NCI-H187 treated with DMSO at 0.1 percent for 48 hours (cell line): ENCODE measurements at places on chromosomes 4 and X.
A peak's percentile ranks its signal among the peaks of the same experiment; 100 is the strongest.

DNA sequence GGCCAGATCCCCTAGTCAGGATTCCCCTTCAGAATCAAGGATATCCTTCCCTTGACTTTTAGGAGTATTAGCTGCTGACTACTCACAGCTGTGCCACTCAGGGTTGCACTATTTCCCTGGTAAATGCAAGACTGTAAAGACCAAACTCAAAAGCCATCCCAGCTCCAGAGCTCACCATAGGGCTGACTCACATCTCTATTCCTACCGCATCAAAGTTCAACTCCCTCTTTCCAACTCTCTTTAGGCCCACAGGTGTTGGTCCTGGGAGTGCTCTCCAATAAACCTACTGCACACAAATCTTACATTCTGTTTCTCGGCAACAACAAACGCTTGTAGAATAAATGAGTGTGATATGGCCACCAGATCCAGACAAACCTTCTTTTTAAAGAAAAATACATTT is 109.6 kb downstream of the PPP3CA start:
- no peak for DNase-seq

GRCh38 chr4:184322328-184323025 is 104.8 kb upstream of the ENPP6 start:
- no peak for DNase-seq

DNA sequence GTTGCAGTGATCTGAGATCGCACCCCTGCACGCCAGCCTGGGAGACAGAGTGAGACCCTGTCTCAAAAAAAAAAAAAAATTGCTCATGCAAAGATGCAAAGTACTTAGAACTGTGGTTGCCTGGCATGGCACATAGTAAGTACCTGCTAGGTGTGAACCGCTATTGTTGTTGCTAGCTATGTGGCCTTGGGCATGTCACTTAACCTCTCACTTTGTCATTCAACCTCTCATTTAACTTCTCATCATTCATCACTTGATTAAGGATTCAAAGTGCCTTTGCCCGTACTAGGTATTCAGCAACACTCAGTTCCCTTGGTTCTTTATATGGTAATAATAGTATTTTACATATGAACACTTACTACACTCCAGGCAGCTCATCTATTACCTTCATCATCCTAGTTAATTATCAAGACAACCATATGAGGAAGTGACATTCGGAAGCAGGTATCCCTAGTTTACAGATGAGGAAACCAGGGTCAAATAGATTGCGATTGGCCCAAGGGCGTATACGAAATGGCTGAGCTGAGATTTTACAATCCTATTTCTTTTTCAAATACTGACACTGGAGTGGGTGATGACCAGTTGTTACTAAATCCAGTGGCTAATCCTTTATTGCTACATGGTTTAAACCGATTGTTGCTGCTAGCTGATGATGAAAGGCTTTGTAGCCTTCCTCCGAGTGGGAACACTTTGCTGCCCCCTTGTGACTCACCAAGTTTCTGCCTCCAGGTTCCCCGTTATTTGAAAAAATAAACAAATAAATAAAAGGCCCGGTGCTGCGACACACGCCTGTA is 28.8 kb upstream of the SOWAHD start:
- DNase-seq = no peak

- no peak for DNase-seq
Observed at GRCh38 chr4:169689681-169690080, 68.1 kb downstream of the HPF1 start.

GRCh38 chr4:81826335-81826734 is 354.6 kb upstream of the RASGEF1B start:
- no peak for DNase-seq

DNA sequence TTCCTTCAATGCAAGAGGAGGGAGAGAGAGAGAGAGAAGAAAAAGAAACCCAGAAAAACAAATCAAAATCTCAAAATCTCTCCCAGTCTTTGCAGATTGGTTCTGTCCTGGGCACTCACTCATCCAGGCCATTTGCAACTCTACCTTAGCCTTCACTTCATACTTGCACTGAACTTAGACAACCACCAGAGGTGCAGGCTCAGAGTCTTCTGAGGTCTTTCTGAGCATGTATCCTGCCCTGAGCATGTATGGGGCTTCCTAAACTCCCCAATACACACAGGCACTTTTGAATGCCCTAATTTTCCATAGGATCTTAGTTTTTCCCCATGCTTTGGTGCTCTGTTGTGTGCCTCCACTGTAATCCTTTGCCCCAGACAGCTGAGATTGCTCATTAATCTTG is 2.9 kb downstream of the CFI start:
- DNase-seq = no peak

DNA sequence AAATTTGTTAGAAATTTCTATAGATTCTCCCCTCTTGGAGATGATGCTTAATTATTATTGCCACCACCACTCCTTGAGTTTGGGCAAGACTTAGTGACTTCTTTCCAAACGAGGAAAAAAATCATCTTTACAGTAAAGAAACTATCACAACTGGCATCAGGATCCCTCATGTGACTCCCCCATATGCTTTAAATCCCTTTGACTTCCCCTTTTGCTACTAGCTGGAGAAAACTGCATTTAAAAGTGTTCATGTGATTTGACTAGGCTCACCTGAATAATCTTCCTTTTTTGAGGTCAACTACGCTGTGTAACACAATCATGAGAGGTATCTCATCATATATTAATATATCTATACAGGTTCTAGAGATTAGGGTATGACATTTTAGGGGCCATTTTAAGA is 30.3 kb upstream of the ENOX2 start:
- DNase-seq = no peak

DNA sequence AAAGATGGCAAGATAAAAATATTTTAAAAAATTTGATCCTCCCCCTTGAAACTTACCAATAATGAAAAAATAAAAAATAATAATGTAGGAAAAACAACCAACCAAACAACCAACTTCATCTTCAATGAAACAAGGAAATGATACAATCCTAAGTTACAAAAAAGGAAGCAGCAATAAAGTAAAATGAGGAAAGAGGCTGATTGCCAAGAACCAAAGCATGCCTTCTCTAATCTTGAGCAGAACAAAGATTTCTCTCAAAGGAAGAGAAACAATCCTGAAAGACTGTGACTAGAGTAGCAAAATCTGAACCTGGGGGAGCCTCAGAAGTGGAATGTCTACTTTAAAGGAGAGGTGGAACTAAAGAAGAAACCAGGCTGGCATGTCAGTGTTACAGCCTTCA is 10.9 kb upstream of the WDFY3 start:
- no peak for DNase-seq

DNA sequence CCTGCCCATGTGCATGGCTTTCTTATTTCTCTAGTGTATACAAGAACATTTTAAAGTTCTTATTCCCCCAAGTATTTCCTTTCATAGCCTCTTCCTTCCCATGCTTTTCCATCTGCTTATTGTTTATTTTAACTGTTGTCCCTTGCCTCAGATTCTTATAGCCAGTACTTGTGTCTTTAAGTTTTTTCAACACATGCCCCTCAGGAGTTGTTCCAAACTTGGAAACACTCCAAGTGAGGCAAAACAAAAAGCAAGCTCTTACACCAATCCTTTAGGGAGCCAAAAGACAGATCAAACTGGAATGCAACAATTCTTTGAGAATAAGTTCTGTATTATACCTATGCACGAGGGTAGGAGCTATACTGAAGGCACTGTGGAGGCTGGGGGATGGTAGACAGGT is 222.0 kb upstream of the STK26 start:
- no peak for DNase-seq

GRCh38 chrX:97639526-97639925 is 755.8 kb downstream of the RPA4 start:
- no peak for DNase-seq

DNA sequence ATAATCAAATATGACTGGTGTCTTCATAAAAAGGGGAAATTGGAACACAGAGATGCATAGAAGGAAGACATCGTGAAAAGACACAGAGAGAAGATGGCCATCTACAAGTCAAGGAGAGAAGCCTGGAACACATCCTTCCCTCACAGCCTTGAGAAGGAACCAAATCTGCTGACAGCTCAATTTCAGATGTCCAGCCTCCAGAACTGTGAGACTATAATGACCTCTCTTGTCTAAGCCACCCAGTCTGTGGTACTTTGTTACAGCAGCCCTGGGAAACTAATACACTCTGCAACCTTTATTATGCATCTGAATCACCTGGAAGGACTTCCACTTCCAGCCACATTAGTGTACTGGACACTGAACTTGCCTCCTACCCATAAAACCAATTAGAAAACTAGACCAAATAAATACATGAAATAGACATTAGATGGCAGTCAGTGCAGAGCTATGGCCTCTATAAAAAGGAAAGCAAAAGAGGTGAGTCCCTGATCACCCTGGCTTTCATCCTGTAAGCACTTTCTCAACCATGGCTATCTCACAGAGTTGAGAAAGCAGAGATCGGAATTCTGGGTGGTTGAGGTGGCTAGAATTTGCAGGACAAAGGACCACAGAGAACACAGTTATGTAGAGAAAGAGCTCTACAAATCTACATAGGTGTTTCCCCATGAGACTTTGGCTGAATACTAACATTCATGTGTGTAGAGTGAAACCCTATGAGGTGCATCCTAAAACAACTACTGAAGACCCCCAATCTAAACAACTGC is 25.7 kb downstream of the GAB3 start:
- no peak for DNase-seq

GRCh38 chrX:153400146-153401132 is 711 bp downstream of the PNMA6E start:
- DNase-seq = no peak

- no peak for DNase-seq
Observed at GRCh38 chrX:45667666-45668065, 467.0 kb upstream of the DIPK2B start.

- no peak for DNase-seq
Observed at GRCh38 chr4:660401-660800, 13.7 kb downstream of the ATP5ME start.

DNA sequence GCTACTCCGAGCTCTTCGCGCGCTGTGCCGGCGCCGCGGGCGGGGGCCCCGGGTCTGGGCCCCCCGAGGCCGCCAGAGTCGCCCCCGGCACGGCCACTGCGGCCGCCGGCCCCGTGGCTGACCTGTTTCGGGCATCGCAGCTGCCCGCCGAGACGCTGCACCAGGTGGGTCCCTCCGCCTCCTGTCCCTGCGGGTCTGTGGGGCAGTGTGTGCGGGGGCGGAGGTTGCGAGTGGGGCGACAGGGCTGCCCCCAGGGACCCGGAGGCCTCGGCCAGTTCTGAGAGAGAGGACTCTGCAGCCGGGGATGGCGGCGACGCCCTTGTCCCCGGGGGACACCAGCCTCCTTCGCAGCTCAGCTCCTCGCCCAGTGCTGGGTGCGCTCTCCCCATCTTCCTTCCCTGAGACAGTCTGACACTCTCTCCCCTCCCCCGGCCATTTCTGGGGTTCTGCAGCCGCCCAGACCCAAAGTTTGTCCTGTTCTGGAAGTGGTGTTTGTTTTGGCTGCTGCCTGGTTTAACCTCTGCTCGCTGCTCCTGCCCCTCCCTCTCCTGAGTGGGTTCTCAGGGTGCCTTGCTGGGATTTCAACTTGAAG is 609 bp downstream of the REPS2 start:
- DNase-seq = no peak

DNA sequence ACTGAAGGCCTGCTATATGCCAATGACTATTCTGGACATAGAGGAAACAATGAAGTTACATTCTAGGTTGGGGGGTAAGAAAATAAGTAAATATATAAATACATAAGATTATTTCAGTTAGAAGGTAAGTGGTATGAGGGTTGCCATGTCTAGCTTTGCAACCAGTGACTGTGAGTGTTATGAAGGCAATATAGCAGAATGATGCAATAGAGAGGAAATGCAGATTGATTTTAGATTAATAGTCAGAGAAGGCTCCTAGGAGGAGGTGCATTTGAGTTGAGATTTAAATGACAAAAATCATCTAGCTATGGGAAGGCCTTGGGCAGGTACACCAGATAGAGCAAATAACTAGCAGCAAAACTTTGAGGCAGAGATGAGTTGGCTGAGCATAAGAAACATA is 243.2 kb downstream of the FBXO8 start:
- no peak for DNase-seq

GRCh38 chr4:89868999-89869589 is 25.6 kb upstream of the MMRN1 start:
- DNase-seq = no peak

- no peak for DNase-seq
Observed at GRCh38 chrX:9271789-9272525, 192.9 kb upstream of the TBL1X start.

GRCh38 chr4:155411546-155411945 is 34.8 kb upstream of the MAP9 start:
- no peak for DNase-seq

GRCh38 chrX:103565197-103565596 is 20.1 kb upstream of the TCEAL4 start:
- DNase-seq = no peak

DNA sequence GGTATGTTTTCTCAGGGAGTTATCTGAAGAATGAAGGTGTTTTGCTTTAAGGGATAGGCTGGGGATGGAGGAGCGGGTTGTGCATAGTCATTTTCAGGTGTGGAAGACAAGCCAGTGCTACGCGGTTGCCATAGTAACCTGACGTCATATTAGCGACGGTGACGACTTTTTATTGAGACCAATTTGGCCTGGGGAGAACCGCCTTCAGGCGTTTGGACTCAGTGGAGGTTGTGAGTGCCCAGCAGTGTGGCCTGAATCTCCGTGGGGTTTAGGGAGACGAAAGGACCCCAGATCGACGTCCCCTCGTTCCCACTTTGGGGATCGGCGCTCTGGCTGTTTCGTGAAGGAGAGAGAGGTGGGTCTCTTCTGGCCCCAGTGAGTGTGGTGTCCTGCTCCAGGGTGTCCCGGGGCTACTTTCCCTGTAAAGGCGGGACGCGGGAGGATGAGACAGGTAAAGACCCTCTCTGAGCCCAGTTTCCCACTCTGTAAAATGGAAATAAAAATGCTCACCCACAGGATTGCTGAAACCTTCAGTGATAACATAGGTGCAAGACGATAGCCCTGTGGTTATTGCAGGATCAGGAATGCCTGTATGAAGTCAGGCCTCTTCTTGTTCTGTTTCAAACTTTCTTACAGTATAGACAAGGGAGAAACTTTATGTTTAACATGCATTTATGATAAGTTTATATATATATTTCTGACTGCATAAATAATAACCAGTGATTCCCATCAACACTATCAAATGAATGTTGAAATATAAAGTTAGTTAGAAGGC is 48.6 kb downstream of the GPRASP3 start:
- DNase-seq = peak; percentile 79

GRCh38 chrX:47941423-47941822 is 62.4 kb downstream of the ZNF182 start:
- DNase-seq = no peak

- no peak for DNase-seq
Observed at GRCh38 chr4:187663076-187663475, 332.5 kb upstream of the ZFP42 start.

- no peak for DNase-seq
Observed at GRCh38 chr4:129581305-129581704, 485.4 kb downstream of the C4orf33 start.

GRCh38 chrX:72392042-72392441 is 86.3 kb upstream of the CITED1 start:
- DNase-seq = no peak

DNA sequence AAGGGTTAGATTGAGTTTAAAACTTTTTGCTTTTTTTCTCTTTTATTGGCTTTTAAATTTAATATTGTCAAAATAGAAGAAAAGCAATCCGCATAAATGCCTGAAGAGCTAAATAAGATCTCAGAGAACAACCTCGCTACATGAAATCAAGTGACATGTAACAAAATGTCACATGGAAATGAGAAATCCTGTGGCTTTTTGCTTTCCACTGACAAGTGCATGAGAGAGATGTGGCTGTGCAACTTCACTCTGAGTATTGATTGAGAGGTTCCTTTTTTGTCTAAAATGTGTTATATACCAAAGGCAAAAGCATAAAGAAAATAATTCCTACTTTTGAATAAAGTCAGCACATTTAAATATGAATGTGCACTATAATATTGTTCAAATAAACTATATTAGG is 263.5 kb downstream of the MAPK10 start:
- no peak for DNase-seq
